NCI-H460 (cell line): ENCODE measurements at places on chromosomes 1 and 21.
A peak's percentile ranks its signal among the peaks of the same experiment; 100 is the strongest.

DNA sequence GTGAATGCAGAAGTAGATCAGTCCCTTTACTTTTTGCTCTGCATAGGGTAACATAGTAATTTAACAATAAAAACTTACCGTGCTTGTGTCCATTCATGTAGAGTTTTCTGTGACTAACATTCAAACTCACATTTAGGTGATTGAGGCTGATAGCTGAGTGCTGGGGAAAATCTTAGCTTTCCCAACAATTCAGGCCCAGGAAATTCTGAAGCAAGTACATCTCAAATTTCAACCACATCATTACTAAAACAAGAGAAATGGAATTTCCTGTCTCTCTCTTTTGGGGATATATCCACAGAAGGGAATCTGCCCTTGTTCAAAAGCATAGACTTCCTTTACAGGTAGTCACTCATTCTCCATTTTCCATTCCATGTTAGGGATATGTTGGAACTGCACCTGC, 33.1 kb upstream of the C1orf146 start:
- no peak for DNase-seq

GRCh38 chr1:223052931-223053330, 90.1 kb downstream of the TLR5 start:
- DNase-seq = no peak

- peak; percentile 8 for DNase-seq
Observed at GRCh38 chr1:3727042-3727824, 25.0 kb upstream of the CCDC27 start.

- no peak for DNase-seq
Observed at GRCh38 chr1:26166719-26167281, 2.0 kb downstream of the C1orf232 start.

DNA sequence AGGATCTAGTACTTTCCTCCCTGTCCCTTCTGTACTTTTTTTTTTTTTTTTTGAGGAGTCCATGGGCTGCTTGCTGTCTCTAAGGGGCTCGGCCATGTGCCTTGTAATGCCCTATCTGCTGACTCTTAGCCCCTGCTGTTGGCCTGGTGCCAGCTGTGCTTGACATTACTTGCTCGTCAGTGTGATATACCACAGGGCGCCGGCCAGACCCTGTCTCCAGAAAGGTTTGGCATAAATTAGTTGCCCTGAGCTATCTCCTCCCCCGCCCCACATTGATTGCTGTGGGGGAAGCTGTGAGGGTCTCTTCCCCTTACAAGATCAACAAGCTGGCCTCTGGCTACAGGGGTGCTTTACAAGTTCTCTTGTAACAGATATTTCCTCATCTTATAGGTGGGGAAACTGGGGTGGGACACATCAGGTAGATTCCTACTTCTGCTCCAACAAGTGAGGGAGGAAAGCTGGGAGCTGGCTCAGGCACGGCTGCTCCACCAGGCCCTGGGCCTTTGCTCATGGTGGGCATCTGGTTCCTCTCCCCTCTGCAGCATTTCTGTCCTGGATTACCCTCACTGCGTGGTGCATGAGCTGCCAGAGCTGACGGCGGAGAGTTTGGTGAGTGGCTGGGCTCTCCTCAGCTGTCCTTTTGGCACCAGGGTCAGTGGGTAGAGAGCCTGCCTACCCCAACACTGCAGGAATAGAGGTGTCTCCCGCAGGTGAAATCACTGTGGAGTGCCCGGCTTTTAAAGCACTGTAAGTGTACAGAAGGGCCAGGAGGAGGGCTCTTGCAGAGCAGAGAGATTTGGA, 15.6 kb downstream of the STRIP1 start:
- DNase-seq = no peak
